Ascending aorta (tissue), 2 donors: ENCODE measurements at places on chromosomes 2 and 18. TPM values are rescaled to one million over a fixed set of nuclear protein-coding genes. Genes with fewer than 3 reads are reported as not detected.

DNA sequence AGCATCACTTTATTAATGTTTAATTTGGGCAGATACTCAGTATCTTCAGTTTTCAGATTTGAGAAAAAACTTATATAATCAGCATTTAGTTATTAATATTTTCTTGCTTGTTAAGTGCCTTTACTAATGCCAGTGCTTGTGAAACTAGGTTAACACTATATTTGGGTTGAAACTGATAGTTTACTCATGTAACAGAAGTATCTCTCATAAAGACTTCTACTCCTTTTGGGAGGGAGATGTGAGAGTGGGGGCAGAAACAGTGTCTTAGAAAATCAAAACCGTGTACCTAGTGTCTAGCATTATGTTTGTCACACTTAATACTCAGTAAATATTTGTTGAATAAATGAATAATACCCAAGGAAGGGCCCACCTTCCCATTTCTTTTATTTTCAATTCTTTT, 129.5 kb downstream of the MSTN start:
- DNase-seq = no peak
- no peak overlapping the region for H3K27ac ChIP-seq
- H3K27me3 ChIP-seq = no peaks in the 10 kb centered on the region
- H3K4me3 ChIP-seq = no peak overlapping the region
- no peaks in the 10 kb centered on the region for H3K4me1 ChIP-seq
- H3K36me3 ChIP-seq = no peaks in the 10 kb centered on the region

DNA sequence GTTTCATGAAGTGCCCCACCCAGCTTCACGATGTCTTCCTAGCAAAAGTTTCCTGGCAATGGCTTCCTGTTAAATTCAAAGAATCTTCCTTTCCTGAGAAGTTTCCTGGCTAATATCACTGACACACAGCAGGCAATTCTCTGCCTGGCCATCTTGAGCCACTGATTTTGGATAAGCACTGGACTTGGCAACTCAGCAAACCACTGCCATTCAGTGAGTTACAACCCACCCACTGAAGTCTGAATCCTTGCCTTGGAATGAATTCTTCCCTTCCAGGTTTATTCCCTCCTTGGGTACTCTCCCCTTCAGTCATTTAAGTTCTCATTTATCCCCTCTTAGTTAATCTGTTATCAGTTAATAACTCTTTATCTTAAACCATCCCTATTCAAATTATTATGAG, 426.0 kb downstream of the MBD2 start:
- H3K4me3 ChIP-seq = no peak overlapping the region
- no peaks in the 10 kb centered on the region for H3K4me1 ChIP-seq
- no peak overlapping the region for H3K27ac ChIP-seq
- no peaks in the 10 kb centered on the region for H3K27me3 ChIP-seq

- no peak overlapping the region for H3K4me3 ChIP-seq
- H3K27me3 ChIP-seq = no peaks in the 10 kb centered on the region
- H3K36me3 ChIP-seq = no peaks in the 10 kb centered on the region
- H3K27ac ChIP-seq = no peak overlapping the region
- no peaks in the 10 kb centered on the region for H3K4me1 ChIP-seq
Measured at GRCh38 chr18:76712511-76713140, 109.7 kb upstream of the ZNF236 start.

GRCh38 chr2:206915121-206915520, 24.2 kb upstream of the CPO start:
- no peak for DNase-seq
- no peak overlapping the region for H3K4me3 ChIP-seq
- H3K4me1 ChIP-seq = no peaks in the 10 kb centered on the region
- no peaks in the 10 kb centered on the region for H3K36me3 ChIP-seq

DNA sequence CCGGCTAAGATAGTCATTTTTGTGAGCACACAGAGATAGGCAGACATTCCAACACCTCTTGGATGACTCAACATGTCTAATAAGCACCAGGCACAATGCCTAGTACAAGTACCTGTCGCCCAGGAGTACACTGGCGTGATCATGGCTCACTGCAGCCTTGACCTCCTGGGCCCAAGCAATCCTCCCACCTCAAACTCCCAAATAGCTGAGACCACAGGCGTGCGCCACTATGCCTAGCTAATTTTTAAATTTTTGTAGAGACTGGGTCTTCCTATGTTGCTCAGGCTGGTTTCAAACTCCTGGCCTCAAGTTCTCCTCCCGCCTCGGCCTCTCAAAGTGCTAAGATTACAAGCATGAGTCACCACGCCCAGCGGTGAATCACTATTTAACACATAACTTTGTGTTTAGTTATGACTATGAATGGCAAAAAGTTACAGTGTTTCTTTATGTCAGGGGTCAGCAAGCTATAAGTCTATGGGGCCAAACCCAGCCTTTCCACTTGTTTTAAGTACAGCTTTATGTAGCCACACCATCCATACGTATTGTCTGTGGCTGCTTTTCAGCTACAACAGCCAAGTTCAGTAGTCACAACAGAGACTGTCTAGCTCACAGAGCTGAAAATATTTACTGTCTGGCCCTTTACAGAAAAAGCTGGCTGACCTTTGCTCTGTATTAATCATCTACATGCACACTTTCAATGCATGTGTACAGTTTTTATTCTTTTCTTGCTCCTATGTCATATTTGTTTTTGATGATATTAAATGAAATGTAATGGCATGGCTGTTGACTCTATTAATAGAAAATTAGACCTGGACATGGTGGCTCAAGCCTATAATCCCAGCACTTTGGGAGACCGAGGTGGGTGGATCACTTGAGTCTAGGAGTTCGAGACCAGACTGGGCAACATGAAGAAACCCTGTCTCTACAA, 18.7 kb downstream of the ORC2 start:
- H3K4me3 ChIP-seq = no peak overlapping the region
- no peak overlapping the region for H3K27ac ChIP-seq
- H3K36me3 ChIP-seq = peaks cover 27% of the 10 kb centered on the region
- no peaks in the 10 kb centered on the region for H3K4me1 ChIP-seq
- H3K27me3 ChIP-seq = no peaks in the 10 kb centered on the region

DNA sequence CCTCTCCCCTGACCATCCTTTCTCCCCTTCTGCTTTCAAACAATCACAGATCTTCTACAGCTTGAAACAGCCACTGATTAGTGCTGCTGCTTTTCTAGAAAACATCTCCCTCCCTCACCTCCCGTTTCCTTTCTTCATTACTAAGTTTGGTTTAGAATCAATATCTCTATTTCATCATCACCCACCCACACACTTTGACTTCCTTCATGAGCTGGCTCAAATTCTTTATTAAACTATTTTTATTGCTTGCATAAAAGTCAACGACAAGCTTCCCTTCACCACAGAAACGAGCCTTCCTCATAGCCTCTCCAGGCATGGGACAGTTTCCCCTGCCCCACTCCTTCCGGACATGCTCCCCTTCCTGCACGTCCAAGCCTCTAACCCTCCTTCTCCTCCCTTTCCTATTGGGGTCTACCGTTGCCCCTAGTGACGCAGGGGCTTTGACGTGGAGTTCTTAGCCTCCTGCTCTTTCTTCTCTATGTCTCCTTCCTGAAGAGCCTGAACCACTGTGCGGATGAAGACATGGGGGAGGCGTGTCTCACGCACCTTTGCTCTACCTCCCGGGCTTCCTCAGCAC, 172.0 kb downstream of the AFF3 start:
- H3K4me3 ChIP-seq = no peak overlapping the region
- no peak overlapping the region for H3K27ac ChIP-seq
- no peaks in the 10 kb centered on the region for H3K36me3 ChIP-seq
- H3K4me1 ChIP-seq = no peaks in the 10 kb centered on the region
- H3K27me3 ChIP-seq = no peaks in the 10 kb centered on the region

DNA sequence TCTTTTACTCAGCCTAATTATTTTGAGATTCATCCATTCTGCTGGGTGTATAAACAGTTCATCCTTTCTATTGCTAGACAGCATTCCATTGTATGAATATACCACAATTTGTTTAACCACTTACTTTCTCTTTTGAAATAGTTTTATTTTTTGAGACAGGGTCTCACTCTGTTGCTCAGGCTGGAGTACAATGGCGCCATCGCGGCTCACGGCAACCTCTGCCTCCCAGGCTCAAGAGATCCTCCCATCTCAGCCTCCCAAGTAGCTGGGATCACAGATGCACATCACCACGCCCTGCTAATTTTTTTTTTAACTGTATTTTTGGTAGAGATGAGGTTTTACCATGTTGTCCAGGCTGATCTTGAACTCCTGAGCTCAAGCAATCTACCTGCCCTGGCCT, 54.5 kb downstream of the USP37 start:
- DNase-seq = no peak
- no peaks in the 10 kb centered on the region for H3K27me3 ChIP-seq
- H3K4me3 ChIP-seq = no peak overlapping the region
- H3K4me1 ChIP-seq = no peaks in the 10 kb centered on the region
- H3K36me3 ChIP-seq = peaks cover 11% of the 10 kb centered on the region

DNA sequence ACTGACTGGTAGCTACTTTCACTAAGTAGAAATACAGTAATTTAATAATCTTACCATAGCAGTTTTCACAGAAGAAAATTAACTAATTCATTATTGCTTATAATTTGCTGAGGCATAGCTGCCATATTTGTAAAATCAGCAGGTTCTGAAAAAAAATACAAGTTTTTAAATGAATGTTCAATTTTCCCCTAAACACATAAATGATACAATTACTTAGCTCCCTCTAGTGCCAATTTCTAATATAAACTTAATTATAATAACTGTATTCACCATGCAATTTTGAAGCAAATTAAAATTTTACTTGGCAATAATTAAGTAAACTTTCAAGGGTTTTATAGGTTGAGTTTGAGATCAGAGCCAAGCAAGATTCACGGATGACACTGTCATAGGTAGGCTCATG, 1321.6 kb upstream of the ACVR2A start:
- H3K36me3 ChIP-seq = no peaks in the 10 kb centered on the region
- H3K4me3 ChIP-seq = no peak overlapping the region
- H3K4me1 ChIP-seq = no peaks in the 10 kb centered on the region
- no peak for DNase-seq
- H3K27me3 ChIP-seq = no peaks in the 10 kb centered on the region
- no peak overlapping the region for H3K27ac ChIP-seq

KCNE4 gene
- total RNA-seq = 18.3 TPM
